Activated CD4-positive, alpha-beta T cell treated with anti-CD3 and anti-CD28 coated beads for 1 hour (primary cell): ENCODE measurements at places on chromosomes 3 and 15.

GRCh38 chr15:45326741-45327140, 51.6 kb downstream of the GATM start:
- DNase-seq = no peak

- no peak for DNase-seq
Observed at GRCh38 chr3:42853739-42854302, 21.9 kb downstream of the CYP8B1 start.

GRCh38 chr3:30713885-30714503, 107.6 kb downstream of the TGFBR2 start:
- DNase-seq = no peak

- DNase-seq = no peak
Observed at GRCh38 chr3:169607949-169608348, 55.6 kb downstream of the MECOM start.

GRCh38 chr3:29537889-29538609, 257.2 kb downstream of the RBMS3 start:
- DNase-seq = no peak

- no peak for DNase-seq
Observed at GRCh38 chr3:32888739-32889138, 62.7 kb upstream of the CCR4 start.

DNA sequence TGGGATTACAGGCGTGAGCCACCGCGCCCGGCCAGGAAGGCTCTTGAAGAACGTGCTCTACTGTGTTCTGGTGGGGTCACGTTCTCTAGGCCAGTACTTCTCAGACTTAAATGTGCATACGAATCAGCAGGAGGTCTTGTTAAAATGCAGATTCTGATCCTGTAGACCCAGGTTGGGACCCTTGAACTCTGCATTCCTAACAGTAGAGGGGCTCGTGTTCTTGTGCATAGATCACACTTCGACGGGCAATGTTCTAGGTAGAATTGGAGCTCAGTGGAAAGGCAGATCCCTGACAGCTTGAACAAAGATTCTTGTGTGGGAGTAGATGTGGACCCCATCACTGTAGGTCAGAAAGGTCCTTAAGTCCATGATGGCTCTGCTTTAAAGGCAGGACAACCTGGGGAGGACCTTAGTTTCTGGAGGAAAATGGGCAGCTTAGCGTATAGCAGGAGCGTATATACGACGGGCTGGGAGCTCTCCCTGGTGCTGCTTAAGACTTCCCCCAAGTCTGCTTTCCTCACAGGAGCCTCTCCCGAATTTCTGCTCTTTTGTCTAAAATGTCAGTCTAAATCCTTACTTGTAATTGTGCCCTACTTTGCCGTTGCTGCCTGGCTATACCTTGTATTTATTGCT, 16.9 kb upstream of the FAM81A start:
- DNase-seq = no peak

GRCh38 chr15:68228143-68228970, 1.2 kb downstream of the CLN6 start:
- DNase-seq = no peak

DNA sequence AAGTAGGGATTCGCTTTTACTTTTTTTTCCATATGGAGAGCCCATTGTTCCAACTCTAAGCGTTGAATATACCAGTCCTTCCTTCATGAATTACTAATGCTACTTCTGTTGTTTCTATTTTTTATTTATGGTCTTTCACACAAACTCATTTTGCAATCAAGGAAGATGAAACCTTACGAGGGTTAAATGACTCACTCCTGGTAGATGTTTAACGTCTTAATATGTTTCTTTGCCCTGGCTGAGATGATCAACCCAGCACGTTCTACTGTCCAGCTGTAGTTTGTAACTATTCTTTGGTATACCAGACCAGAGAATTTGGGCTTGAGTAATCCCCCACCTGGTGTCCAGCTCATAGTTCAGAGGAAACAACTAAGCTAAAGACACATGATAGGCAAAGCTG, 23.1 kb downstream of the CDCP1 start:
- DNase-seq = no peak

DNA sequence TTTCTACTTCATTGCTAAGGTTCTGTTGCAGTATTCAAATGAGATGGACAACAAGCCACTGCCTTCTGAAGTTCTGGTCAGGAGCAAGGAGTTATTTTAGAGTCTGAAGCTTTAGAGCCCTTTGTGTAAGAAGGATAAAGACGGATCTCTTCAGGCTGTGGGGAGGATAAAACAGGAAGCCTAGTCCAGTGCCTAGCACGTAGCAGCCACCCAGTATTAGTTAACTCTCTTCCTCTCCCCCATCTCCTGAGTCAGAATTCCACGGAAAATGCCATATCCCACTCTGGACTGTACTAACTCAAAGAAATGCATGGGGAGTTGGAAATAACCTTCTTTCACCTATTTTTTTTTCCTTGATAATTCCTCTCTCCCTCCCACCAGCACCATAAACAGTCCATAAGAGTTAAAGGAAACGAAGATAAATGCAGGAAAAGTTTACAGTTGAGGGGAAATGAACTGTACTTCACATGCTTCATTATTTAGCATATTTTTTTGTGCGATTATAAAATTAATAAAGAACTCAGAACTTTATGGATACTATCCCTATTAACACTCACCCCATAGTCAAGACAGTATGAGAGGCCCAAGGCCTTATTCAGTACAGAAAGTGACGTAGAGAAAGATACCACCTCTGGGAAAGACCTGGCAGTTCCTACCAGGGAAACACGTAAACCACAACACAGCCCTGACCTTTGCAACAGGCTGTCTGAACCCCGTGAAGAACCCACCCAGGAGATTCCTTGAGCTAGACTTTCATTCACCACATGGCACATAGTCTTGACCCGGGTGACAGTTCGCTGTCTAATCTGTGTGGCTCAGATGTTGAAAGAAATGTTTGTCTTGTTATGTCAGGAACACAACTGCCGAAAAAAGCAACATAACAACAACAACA, 9.2 kb downstream of the IGF2BP2 start:
- DNase-seq = no peak

- DNase-seq = no peak
Observed at GRCh38 chr3:100988080-100988479, 5.1 kb downstream of the ABI3BP start.

GRCh38 chr3:33058765-33059164, 38.2 kb downstream of the GLB1 start:
- DNase-seq = no peak

GRCh38 chr3:5411786-5412185, 224.3 kb downstream of the EDEM1 start:
- DNase-seq = no peak

GRCh38 chr3:20424086-20424485, 238.1 kb upstream of the SGO1 start:
- DNase-seq = no peak

- no peak for DNase-seq
Observed at GRCh38 chr3:105014631-105015030, 352.1 kb upstream of the ALCAM start.

DNA sequence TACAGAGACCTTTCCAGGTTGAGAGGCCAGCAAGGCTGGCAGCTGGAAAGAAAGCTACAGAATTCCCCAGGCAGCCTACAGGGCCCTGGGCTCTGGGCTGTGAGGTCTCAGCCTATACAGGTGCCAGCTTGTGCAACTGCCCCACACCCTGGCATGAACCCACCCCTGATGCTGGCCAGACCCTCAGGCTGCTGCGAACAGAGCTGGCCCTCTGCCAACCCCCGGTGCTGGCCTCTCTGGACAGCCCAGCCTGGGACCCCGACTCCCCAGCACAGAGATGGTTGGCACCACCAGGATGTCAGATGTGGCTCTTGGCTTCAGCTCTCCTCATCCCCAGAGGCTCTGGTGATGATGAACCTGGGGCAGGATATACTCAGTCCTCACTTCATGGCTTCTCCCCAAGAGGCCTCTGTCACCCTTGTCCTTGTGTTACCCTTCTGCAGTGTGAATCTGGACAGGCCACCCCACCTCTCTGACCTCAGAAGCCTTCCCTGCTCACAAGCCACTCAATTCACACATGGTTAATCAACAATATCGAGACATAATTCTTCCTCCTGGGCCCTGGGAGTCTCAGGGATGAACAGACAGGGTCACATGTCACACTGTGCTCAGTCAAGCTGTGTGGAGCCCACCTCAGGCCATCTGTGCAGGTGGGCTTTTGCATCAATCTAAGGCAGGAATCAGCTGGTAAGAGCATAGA, 11.0 kb upstream of the BFSP2 start:
- no peak for DNase-seq

DNA sequence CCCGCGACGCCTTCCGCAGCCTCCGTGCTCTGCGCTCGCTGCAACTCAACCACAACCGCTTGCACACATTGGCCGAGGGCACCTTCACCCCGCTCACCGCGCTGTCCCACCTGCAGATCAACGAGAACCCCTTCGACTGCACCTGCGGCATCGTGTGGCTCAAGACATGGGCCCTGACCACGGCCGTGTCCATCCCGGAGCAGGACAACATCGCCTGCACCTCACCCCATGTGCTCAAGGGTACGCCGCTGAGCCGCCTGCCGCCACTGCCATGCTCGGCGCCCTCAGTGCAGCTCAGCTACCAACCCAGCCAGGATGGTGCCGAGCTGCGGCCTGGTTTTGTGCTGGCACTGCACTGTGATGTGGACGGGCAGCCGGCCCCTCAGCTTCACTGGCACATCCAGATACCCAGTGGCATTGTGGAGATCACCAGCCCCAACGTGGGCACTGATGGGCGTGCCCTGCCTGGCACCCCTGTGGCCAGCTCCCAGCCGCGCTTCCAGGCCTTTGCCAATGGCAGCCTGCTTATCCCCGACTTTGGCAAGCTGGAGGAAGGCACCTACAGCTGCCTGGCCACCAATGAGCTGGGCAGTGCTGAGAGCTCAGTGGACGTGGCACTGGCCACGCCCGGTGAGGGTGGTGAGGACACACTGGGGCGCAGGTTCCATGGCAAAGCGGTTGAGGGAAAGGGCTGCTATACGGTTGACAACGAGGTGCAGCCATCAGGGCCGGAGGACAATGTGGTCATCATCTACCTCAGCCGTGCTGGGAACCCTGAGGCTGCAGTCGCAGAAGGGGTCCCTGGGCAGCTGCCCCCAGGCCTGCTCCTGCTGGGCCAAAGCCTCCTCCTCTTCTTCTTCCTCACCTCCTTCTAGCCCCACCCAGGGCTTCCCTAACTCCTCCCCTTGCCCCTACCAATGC, 2.0 kb downstream of the ISLR start:
- DNase-seq = no peak

- no peak for DNase-seq
Observed at GRCh38 chr3:69463531-69463930, 77.6 kb upstream of the FRMD4B start.

- DNase-seq = no peak
Observed at GRCh38 chr15:85490856-85491255, 110.5 kb downstream of the AKAP13 start.

DNA sequence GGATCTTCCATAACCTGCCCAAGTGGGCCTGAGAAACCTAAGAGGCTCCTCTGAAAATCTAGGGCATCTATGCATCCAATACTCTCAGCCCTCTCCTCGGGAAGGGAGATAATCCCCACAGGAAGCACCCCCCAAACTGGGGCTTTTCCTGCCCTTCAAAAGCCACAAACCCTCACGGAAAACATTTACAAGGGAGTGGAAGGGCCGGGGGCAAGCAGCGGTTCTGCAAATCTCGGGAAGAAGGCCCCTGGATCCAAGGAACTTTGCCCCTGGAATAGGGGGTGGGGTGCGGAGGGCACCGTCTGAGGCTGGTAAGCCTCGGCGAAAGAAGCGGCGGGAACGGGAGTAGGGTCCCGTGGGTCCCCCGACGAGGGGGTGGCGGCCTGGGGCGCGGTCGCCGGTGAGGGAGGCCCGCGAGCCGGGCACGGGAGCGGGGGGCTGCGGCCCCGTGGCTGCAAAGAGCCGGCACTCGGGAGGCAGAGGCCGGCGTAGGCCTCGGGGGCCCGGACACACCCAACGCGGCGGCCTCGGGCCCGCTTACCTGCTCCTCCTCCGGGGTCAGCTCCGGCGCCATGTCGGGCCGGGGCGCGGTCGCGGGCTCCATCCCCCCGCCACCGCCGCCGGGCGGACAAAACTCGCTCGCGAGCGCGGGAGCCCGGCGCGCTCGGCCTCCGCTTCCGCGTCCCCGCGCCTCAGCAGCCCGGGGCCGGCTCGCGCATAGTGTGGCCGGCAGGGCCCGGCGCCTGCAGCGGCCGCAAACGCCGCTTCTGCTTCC, 755 bp downstream of the PTPN9 start:
- no peak for DNase-seq

DNA sequence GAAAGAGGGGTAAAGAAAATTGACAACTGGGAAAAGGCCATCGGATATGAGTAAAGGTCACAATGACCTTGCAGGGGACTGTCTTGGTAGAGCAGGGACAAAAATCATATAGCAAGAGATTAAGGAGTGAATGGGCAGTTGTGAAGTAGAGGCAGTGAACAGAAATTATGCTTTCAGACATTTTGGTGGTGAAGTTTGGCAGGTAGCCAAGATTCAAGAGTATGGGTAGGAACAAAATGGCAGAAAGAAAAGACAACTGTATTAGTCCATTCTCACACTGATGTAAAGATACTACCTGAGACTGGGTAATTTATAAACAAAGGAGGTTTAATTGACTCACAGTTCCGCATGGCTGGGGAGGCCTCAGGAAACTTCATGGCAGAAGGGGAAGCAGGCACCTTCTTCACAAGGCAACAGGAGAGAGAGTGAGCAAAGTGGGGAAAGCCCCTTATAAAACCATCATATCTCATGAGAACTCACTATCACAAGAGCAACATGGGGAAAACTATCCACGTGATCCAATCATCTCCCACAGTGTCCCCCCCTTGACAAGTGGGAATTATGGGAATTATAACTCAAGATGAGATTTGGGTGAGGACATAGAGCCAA, 84.0 kb downstream of the CGNL1 start:
- no peak for DNase-seq

- no peak for DNase-seq
Observed at GRCh38 chr15:40512440-40512839, 41.7 kb downstream of the CHST14 start.

DNA sequence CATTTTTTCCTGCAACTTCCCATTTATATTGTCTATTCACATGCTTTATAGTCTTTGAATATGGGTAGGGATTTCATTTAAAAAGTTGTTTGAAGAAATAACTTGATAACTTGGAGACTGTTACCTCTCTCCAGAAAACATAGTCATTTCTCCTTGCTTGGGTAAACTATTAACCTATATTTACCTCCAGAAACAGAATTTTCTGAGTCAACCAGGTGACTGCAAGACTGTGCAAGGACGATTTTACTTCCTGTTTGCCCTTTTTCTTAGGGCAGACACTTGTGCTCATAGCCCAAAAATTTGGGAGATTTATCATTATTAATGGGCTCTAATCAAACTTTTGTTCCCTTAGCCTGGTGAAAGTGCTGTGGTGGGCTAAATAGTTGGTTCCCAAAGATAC, 14.3 kb upstream of the MOBP start:
- no peak for DNase-seq
